Osteoblast (primary cell): ENCODE measurements at places on chromosomes 3 and 15. TPM values are rescaled to one million over a fixed set of nuclear protein-coding genes. Genes with fewer than 3 reads are reported as not detected.

Gene PRR20G
- total RNA-seq: not detected in 2 replicates

Gene CILP
- total RNA-seq: under 0.01 TPM in 2 replicates

Gene CPOX
- 21.5 and 22.1 TPM in 2 replicates for total RNA-seq

DNA sequence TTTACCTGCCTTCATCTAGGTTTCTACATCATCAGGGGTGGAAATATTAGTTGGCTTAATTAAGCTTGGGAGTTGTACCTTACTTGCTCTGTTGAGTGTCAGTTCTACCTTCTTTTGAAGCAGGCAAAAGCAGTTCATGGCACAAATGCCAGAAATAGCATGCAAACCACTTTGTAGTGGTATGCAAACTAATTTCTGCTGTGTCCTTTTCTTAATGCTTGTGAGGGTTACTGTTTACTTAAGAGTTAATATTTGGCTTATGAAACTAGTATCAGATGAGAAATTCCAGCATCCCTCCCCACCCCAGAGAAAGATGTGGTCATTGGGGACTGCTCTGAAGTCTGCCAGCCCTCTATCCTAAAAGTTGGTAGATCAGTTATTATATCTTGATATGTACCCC, 7.1 kb downstream of the ATP2C1 start:
- DNase-seq: peak; percentile 19

DNA sequence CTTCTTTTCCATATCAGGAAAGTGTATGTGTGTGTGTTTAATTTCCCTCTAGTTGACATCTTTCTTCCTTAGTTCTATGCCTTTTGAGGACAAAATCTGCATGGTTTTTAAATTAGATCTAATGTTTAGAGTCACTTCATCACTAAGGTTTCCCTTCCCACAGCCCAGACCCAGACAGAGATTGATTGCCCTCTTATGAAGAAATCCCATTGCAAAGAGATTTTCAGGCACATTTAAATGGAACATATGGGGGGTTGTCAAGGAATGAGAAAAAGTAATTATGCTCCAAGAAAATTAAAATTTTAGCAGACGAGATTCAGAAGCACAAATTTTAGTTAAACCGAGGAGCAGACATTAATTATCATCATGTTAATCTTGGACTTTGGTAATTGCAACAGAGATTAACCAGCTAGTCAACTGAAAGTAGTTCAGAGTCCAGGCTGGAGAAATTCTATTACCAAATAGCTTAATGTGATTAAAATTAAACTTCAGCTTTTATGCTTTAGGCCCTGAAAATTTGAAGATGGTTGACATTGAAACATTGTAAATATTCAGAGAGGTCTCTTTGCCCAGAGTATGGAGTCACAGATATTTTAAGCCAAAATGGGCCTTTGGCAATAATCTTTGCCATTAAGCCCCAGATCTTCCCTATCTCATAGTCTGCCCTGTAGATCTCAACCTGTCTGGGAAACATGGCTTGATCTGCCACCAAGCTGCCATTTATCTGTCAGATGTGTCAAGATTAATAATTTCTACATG, 143.4 kb downstream of the TMEM108 start:
- no peak for DNase-seq

GRCh38 chr3:151580591-151580990, 119.7 kb upstream of the IGSF10 start:
- peak; percentile 49 for DNase-seq

- no peak for DNase-seq
Measured at GRCh38 chr15:31062310-31062847, 39.1 kb downstream of the TRPM1 start.

- DNase-seq: peak; percentile 95
Measured at GRCh38 chr15:57320631-57321220, 55.6 kb upstream of the CGNL1 start.

GRCh38 chr3:79086514-79086913, 681.3 kb downstream of the ROBO1 start:
- DNase-seq: no peak

DNA sequence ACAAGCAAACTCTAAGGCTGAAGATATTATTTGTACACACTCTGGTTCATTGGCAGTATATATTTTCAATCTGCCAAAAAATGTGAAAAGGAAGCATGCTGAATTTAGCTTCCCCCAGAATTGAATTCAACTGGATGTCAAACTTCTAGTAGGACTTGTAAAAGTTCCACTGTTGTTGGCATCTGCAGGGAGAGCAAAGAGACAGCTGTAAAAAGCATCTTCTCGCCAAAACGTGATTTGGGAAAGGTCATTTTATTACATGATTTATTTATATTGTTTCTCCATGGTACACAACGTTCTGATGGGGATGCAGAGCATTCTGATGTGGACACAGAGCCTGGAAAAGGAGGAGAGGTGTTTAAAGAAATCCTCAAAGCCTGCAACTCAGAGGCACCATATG, 196.7 kb upstream of the ADAMTS9 start:
- DNase-seq: peak; percentile 6

DNA sequence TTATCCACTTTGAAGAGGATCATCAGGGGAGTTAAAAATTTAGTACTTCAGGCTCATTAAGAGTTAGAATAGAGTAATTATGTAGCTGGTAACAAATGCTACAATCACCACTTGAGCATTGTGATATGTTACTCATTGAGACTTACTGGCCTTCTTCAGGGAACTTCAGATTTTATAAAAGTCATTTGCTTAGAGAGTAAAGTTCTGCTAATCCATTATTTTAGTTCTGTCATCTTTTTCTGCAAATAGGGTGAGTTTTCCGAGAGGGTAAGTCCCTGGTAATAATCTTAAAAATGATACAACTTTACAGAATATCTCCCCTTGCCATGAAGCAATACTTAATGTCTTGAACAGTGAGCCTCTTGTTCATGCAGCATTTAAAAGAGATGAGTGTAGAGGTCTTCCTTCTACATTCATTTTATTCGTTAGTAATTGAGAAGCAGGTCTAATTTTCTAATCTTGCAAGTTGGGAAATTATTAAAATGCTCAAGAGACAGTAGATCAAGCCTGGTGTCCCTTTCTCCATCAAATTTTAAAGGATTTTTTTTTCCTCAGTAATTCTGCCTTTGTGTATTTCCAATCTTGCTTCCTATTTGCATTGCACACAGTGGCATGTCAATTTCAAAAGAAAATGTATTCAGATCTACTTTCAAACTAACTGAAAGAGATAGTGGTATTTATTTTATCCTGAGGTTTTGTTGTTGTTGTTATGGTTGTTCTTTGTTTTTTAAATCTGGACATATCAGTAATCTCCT, 52.6 kb downstream of the MBNL1 start:
- no peak for DNase-seq
